Keratinocyte (primary cell): ENCODE measurements at places on chromosomes 5 and 9. TPM values are rescaled to one million over a fixed set of nuclear protein-coding genes. Genes with fewer than 3 reads are reported as not detected.

Gene PRR16
- 0.05 to 0.23 TPM (median 0.20 TPM) in 3 replicates for polyA plus RNA-seq

Gene FOXD4L4
- 0.03 TPM in 1 of 3 replicates, not detected in the others for polyA plus RNA-seq

Gene ADGRV1
- polyA plus RNA-seq: 0.03 to 0.28 TPM (median 0.05 TPM) in 3 replicates

Gene PCDHB6
- 0.03 to 0.08 TPM (median 0.05 TPM) in 3 replicates for polyA plus RNA-seq

Gene GARIN3
- not detected in 3 replicates for polyA plus RNA-seq

Gene SNCB
- polyA plus RNA-seq: 0.21 to 1.00 TPM (median 0.69 TPM) in 3 replicates

Gene VCP
- polyA plus RNA-seq: 339 to 414 TPM (median 356 TPM) in 3 replicates

Gene SCGB3A2
- polyA plus RNA-seq: not detected in 3 replicates

Gene GPR150
- polyA plus RNA-seq: 0.07 to 0.08 TPM (median 0.07 TPM) in 3 replicates

Gene PPP3R2
- polyA plus RNA-seq: not detected in 3 replicates

Gene SLC6A18
- polyA plus RNA-seq: not detected in 3 replicates
